ENCODE measurements at places on chromosomes 2 and 18. TPM values are rescaled to one million over a fixed set of nuclear protein-coding genes. Genes with fewer than 3 reads are reported as not detected.
A peak's percentile ranks its signal among the peaks of the same experiment; 100 is the strongest.

Gene CLEC4F
- total RNA-seq = not detected

GRCh38 chr18:79300413-79300812 is 95.3 kb upstream of the NFATC1 start:
- no peak for DNase-seq

DNA sequence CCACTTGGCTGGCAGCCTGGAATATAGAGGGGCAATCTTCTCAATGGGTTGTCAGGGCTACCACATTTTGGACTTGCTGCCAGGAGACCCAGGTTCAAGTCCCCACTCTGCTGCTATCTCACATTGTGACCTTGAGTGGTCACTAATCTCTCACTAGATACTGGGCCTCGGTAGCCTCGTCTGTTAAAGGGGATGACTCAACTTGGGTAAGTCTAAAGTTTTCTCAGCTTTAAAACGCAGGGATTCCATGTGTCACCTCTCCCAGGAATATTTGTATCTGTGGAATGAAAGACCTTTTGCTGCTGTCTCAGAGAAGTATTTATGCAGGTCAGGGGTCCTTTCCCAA is 86.3 kb downstream of the SEMA4F start:
- DNase-seq = no peak

- DNase-seq = no peak
Measured at GRCh38 chr2:12333293-12333692, 383.4 kb upstream of the TRIB2 start.

DNA sequence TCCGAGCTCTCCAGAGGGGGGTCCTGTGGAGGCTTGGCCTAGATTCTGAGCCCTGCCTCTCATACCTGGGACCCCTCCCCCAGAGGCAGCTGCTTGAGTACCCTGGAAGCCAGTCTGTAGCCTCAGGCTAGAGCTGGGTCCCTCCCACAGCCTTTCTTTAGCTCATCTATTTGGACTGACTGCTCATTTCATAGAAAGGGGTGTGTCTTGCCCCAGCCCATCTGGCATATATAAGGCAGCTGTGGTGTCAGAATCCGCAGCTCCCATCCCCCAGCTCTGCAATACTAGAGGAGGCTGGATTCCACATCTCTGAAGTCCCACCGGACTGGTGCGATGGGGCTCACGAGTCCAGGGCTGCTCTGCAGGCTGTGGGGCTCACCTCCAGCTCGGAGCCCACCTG is 26.1 kb downstream of the MPHOSPH10 start:
- DNase-seq = no peak

Gene ZBTB7C
- not detected for total RNA-seq

DNA sequence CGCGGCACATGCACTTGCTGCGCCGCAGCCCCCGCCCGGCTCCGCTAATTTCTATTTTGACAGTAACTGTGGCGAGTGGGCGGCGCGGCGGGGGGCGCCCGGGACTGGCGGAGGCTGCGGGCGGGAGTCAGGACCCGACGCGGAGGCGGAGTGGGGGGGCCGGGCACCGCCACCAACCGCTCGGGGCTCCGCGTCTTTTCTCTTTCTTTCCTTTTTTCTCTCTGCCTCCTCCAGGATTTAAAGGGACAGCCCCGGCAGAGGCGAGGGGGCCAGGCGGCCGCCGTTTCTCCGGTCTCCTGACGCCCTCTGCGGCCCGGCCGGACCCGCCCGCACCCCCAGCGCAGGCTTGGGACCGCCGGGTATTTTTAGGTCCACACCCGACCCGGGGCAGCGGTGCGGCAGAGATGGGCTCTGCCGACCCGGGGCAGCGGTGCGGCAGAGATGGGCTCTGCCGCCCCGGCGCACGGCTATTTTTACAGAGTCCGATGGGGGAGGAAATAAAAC is 460 bp upstream of the ZBTB7C start:
- peak; percentile 15 for DNase-seq

DNA sequence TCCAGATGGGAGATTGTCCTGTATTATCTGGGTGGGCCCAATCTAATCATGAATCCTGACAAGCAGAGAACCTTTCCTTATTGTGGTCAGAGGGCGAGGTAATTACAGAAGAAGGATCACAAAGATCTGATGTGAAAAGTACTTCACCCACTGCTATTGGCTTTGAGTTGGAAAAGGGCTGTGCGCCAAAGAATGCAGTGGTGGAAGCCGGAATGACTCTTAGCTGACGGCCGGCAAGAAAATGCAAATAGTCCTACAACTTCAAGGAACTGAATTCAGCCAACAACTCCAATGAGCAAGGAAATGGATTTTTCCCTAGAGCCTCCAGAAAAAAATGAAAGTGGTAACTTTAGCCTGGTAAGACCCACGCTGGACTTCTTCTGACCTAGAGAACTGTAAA is 67.3 kb downstream of the CTNNA2 start:
- no peak for DNase-seq

GRCh38 chr2:67290451-67291290 is 106.5 kb upstream of the ETAA1 start:
- peak; percentile 72 for DNase-seq

GRCh38 chr2:238945433-238946150 is 97.7 kb downstream of the TWIST2 start:
- DNase-seq = peak; percentile 53

Gene MATN3
- total RNA-seq = 2.3 TPM

GRCh38 chr2:18754286-18754685 is 164.9 kb upstream of the NT5C1B start:
- DNase-seq = no peak

Gene MEIS1
- 11.5 TPM for total RNA-seq

Gene CHRNG
- total RNA-seq = not detected

Gene DSC1
- total RNA-seq = not detected

Gene SP5
- total RNA-seq = 0.73 TPM

- DNase-seq = no peak
Measured at GRCh38 chr2:167484875-167485274, 596.6 kb downstream of the XIRP2 start.

Gene RNF138
- total RNA-seq = 38.9 TPM
